Fibroblast of skin of abdomen (primary cell): ENCODE measurements at places on chromosomes 7 and 10.

DNA sequence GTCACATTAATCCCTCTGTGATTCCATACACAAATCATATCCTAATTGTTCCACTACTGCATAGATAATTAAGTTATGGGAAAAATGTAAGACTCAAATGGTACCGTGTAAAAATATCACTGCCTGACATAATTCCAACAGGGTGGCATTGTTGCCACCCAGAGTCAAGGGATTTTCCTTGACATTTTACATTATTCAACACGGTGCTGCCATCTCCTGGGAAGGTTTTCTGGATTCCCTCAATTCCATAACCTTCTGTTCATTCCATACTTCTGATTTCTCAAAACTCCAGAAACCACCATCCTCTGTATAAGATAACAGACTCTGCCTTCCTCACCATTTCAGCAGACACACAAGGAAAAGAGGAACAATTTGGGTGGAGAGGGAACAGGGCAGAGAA is 495.9 kb downstream of the XPNPEP1 start:
- peak; percentile 19 for DNase-seq

GRCh38 chr10:64113792-64114191 is 592.6 kb downstream of the REEP3 start:
- peak; percentile 28 for DNase-seq

GRCh38 chr7:2182461-2182860 is 50.3 kb downstream of the MAD1L1 start:
- no peak for DNase-seq

DNA sequence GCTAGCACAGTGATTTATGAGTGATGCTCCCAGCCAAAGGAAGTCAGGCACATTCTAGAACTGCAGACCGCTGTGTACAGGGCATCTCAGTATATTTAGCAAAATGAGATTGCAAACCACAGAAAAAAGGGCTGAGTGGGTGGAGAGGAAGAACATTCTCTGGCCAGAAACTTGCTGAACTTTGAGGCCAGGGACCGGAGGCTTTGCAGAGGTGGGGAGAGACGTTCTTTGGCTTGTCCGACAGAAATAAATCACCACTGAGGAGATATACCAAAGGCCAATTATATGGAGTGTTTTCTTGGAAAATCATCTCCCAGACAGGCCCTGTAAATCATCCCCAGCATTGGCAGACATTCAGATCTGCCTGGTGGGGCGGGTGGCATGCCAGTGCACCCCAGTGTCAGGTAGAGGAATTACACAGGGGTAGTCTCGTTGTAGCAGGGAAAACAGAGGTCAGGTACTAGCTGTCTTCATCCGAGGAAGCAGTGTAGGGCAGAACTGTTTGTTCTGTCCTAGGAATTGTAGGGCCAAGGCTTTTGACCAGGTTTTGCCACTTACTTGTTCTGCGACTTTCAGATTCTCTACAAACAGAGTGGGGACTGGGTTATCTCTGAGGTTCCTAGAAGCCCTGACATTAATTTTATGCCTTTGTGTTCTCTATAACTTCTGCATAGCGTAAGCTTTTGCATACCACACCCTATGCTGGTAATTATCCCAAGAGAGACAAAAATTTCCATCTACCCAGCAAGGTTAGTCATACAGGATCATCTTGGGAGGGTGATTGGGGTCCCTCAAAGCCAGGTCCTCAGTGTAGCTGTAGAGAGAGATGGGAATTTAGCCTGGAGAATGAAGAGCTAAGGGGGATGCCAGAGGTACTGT is 655.6 kb downstream of the LRMDA start:
- peak; percentile 85 for DNase-seq

GRCh38 chr7:104862719-104863118 is 151.3 kb upstream of the KMT2E start:
- no peak for DNase-seq

DNA sequence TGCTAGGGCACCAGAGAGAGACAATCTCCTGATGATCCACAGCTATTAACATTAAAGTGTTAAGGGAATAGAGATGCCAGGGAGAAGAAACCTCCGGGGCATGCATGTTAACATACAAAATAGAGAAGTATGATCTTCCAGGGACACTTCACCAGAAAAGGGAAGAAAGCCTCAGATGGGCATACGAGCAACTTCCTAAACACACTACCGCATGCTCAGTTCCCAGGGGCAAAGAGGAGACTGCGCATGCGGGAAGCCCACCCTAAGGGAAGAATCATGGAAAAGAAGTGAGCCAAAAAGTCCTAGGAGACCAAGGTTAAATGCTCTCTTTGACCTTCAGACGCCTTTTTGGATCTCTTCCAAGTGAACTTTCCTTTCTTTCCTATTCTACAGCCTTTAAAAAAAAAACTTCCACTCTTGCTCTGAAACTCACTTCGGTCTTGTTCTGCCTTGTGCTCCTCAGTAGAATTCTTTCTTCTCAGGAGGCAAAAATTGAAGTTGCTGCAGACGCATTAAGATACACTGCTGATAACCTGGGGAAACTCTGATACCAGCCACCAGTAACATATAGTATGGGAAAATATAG is 1211.3 kb downstream of the REEP3 start:
- DNase-seq: no peak

- DNase-seq: no peak
Measured at GRCh38 chr10:53898532-53898931, 902.5 kb downstream of the PCDH15 start.

- no peak for DNase-seq
Measured at GRCh38 chr7:77202481-77202976, 2.9 kb upstream of the FGL2 start.

DNA sequence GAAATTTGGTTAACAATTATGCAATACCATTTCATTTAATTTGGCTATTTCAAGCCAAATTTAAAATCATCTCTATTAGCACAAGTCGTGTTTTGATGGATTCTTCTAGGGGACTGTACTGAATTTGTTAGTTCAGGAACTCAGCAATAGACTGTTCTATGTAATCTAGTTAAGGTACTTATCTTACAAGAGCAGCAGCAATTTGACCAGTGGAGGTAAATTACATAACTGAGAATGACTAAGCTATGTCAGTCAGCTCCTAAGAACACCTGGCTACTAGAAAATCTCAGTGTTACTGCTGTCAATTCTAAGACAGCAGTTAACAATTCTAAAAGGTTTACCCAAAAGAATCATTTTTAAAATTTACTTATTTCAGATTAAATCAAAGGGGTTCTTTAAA is 513.9 kb upstream of the ZWINT start:
- DNase-seq: no peak

GRCh38 chr7:102979670-102980069 is 66.9 kb downstream of the LRRC17 start:
- DNase-seq: no peak

GRCh38 chr10:21020545-21020944 is 123.4 kb upstream of the NEBL start:
- no peak for DNase-seq

DNA sequence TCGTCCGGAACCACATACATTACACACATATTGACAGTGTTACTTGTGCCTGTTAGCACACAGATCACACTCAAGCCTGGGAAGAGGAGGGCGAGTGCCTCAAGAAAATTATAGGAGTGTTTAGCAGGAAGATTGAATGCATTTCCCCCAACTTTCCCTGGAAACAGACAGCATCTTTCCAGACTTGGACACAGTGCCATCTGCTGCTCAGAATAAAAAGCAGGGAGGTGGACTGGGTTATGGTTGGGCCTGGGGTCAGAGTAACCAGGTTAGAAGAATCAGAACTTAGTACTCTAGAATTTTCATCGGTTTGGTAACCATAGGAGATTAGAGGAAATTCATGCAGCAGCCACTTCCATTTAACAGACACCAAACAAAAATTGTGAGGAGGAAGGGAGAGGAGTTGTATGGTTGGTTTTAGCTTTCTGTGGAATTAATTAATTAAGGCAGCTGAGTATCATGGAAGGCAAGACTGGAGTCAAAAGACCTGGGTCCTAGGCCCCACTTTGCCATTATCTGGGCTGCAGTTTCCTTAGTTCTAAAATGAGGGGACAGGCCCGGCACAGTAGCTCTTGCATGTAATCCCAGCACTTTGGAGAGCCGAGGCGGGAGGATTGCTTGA is 43.4 kb upstream of the OPTN start:
- DNase-seq: peak; percentile 32

GRCh38 chr7:120986650-120987049 is 1.9 kb upstream of the CPED1 start:
- DNase-seq: no peak

GRCh38 chr7:521221-522070 is 1.8 kb upstream of the PDGFA start:
- no peak for DNase-seq

GRCh38 chr7:70694971-70695794 is 436.8 kb upstream of the GALNT17 start:
- DNase-seq: no peak

DNA sequence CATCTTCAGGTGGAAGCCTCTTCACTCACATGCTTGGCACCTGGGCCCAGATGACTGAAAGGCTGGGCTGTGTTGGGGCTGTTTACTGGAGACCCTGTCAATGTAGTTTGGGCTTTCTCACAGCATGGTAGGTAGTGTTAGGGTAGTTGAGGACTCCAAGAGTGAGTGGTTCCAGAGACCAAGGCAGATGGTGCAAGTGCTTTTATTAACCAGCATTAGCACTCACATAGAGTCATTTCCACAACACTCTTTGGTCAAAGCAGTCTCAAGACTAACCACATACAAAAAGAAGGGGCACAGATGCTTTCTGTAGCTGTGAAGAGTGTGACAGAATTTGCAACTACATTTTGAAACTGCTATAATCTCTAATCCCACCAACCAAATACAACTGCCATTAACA is 135.0 kb downstream of the RTKN2 start:
- no peak for DNase-seq

GRCh38 chr7:122682815-122683550 is 15.9 kb downstream of the RNF133 start:
- no peak for DNase-seq

GRCh38 chr7:119620769-119621168 is 652.2 kb upstream of the KCND2 start:
- DNase-seq: no peak

DNA sequence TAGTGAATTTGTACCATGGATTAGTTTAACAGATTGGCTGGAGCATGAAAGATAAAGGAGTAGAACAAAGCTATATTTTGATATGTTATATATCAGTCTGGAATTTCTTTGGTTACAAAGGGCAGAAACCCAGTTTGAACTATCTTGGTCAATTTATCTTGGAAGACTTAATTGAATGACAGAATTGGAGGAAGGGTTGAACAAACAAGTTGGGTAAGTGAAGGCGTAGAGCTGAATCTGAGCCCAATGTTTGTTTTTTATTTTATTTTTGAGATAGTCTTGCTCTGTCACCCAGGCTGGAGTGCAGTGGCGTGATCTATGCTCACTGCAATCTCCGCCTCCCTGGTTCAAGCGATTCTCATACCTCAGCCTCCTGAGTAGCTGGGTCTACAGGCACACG is 21.8 kb upstream of the JCAD start:
- no peak for DNase-seq

DNA sequence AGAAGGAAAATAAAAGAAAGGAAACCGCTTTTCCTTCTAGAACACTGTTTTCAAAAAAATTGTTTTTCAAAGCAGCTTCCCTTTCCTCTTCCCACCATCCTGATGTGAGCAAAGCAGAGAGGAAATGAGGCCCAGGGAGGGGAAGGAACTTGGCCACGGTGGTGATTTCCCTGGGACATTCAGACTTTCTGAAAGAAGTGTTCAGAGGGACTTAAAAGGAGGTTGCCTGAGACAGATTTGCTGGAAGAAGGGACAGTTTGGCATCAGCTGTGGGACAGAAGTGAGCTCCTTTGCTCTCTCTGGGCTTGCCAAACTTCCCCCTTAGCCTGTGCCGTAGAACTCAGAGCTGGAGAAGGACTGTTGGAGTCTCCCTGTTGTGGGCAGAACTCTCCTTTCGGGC is 30.3 kb downstream of the ADCYAP1R1 start:
- no peak for DNase-seq

DNA sequence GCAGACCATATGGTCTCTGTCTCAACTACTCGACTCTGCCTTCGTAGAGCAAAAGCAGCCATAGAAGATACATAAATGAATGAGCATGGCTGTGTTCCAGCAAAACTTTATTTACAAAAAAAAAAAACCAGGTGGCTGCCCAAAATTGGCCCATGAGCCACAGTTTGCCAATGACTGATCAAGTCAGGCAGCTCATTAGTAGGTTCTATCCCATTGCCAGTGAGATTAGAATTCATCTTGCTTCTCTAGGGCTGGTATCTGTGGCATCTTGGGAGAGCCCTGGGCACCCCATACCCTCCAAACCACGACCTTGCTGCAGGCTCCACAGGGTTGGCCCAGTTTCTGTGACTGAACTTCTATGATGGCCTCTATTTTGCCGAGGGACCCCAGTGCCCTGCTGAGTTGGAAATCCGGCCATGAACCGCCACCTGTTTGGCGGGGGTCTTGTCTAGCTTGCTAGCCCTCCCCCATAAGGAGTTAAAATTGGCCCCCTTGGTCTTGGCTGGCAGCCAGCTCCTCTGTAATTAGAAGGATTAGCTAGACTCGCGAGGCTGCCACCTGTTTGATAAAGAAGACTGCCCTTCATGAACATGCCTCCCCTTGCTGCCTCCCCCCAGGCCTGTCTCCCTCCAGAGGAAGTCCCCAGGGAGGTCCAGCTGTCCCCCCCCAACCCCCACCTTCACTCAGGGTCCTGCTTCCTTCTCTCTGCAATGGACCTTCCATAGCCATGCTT is 83.9 kb downstream of the CHN2 start:
- DNase-seq: no peak

- no peak for DNase-seq
Measured at GRCh38 chr10:98138031-98138430, 3.6 kb downstream of the R3HCC1L start.

- DNase-seq: no peak
Measured at GRCh38 chr10:22849077-22849805, 78.6 kb upstream of the ARMC3 start.

DNA sequence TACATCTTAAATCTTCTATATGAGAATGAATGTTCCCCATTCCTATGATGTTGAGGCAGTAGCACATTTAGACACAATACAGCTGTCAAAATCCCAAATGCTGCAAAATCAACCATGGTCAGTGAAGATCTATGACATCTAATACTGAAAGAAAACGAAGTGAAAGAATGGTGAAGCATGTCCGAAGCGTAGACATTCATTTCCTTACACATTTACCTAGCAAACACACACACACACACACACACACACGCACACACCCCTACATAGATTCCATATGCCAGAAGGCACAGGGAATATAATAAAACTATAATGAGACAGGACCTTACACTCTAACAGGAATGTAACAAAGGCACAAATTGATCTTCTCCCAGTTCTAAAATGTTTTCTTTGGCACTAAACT is 32.5 kb downstream of the CCDC6 start:
- DNase-seq: peak; percentile 9

DNA sequence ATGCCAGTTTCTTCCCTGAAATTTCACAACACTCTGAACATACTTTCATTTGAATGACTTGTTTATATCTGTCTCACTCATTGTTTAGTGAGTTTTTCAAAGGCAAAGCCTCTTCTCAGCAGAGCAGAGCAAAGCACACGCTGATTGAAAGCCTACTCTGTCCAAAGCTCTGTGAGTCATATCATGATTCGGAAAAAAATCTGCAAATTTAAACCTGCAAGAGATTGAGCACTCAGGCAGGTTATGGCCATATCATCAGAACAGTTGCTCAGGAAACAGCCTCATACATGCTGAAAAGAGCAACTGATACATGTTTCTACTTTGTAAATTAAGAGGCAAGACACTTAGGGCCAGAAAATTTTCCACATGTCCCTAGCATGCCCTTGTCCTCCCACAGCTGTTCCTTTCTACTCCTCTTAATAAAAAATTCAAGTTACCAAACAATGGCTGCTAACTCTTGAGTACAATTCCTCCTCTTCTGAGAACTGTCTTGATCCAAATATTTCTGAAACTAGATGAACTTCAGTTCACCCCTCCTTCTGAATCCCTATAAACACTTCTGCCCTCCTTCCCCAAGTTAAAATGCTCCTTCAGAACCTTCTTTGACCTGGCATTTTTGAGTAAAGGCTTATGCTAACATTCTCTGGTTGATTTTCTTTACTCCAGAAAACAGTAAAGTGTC is 140.6 kb upstream of the HPS1 start:
- no peak for DNase-seq
